AG04450 (cell line): ENCODE measurements at places on chromosomes 16 and 17. TPM values are rescaled to one million over a fixed set of nuclear protein-coding genes. Genes with fewer than 3 reads are reported as not detected.

The CCDC200 gene
- not detected in 2 replicates for polyA plus RNA-seq

The SNX20 gene
- polyA plus RNA-seq, result not detected in 2 replicates

The PTGES3L gene
- polyA plus RNA-seq, result 1.8 and 1.9 TPM in 2 replicates

The CORO7 gene
- 7.0 TPM in 2 replicates for polyA plus RNA-seq

The HSF5 gene
- not detected in 2 replicates for polyA plus RNA-seq

The C17orf50 gene
- polyA plus RNA-seq, result not detected in 2 replicates

The TBC1D3L gene
- polyA plus RNA-seq, result 3.6 and 4.8 TPM in 2 replicates

The ACSM5 gene
- not detected in 2 replicates for polyA plus RNA-seq

The SLFN12L gene
- polyA plus RNA-seq, result 0.02 and 0.09 TPM in 2 replicates
